Activated CD4-positive, alpha-beta memory T cell treated with anti-CD3 and anti-CD28 coated beads for 36 hours (primary cell): ENCODE measurements at places on chromosomes 6 and 20.

GRCh38 chr6:166589786-166590574 is 3.5 kb upstream of the RAMACL start:
- DNase-seq, result no peak

- peak; percentile 15 for DNase-seq
Observed at GRCh38 chr6:33172688-33173534, 19.4 kb downstream of the COL11A2 start.

DNA sequence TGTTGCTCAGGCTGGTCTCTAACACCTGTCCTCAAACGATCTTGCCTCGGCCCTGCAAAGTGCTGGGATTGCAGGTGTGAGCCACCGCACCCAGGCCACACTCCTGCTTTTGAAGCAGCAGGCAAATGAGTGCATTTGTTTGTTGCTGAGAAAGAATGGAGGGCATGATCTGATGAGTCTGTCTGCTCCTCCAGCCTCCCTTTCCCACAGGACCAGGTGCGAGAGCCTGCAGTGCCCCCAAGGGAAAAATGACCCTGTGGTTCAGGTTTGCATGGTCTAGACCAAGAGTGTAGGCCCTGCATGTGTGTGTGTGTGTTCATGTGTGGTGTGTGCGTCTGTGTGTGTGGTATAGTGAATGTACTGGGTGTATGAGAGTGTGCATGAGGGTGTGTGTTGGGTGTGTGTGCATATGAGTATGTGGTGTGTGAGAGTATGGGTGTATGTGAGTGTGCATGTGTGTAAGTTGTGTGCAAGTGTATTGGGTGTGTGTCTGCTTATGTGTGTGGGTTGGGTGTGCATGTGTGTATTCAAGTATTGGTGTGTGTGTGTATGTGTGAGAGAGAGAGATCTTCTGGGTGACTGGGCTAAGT is 22.8 kb upstream of the FOXC1 start:
- no peak for DNase-seq

DNA sequence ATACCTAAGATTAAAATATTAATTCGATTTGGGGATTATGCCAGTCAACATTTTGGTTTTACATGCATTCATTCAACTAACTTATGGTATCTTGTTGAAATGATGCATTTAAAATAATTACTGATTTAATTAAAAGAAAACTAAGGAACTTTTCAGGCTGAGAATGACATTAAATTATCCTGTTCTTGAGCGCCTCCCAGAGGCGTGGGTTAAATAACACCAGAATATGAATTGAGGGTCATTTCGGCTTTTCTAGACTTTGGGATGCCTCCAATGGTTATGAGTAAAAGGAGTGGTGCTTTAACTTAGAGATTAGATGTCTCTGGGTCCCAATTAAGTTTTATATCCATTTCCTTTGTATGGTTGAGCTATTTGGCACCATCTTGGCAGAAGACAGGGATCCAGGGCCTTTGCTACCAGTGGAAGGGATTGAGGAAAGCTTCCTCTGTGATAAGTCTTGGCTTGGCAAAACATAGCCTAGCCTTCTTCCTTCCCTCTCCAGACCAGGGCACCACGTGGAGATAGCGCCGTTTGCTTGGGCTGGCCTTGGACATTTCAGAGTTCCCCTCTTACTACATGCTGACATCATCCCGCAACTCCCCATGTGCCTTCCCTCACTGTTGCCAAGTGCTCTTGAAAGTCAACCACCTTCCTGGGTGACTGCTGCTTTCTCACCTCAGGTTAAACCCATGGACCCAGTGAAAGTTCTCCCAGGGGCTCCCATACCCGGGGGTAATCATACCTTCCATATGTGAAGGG is 28.7 kb downstream of the GNAS start:
- no peak for DNase-seq

DNA sequence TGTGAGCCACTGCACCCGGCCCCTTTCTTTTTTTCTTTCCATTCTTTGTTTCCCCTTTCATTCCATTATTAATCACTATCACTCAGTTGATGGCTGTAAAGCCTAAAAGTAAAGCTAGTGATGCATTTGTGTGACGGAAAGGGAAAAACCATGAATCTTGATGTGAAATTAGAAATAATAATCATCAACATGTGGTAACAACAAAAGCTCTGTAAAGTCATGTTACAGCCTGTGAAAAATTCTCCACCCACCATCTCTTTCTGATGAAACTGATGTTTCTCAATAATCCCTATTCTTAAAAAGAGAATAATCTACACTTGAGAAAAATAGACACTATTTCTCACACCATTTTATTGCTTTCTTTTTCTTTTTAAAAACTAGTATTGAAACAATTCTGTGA is 80.0 kb downstream of the CRYBG1 start:
- no peak for DNase-seq

DNA sequence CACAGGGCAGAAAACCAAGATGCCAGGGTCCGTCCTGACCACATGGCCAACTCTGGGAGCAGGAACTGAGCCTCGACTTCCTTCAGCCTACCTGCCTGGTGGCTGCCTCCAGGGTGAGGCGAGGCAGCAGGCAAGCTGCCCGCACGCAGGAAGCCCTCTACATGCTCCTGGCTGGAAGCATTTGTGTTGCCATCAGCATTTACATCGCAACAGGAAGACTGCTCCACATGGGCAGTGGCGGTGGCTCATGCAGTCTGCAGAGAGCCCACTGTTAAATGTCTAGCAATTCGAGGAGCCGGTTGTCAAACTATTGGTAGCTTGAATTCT is 233.8 kb downstream of the SYNDIG1 start:
- DNase-seq, result no peak

DNA sequence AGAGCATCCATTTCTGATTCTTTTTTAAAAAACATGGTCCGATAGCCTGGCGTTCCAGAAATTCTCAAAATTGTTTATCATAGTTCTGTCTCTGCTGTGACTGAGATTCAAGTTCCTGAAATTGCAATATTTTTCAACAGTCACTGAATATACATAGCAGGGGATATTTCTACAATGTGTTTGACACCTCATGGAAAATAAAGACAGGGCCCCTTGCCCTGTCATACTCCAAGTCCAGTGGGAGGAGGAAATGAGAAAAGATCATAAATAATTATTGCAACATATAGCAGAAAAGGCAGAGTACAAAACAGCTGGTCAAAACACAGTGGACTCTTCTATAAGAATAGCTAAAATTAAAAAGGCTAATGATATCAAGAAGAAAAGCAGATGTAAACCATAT is 234.8 kb upstream of the SPTLC3 start:
- no peak for DNase-seq

- DNase-seq, result no peak
Observed at GRCh38 chr6:26008470-26008869, 45.9 kb downstream of the TRIM38 start.

DNA sequence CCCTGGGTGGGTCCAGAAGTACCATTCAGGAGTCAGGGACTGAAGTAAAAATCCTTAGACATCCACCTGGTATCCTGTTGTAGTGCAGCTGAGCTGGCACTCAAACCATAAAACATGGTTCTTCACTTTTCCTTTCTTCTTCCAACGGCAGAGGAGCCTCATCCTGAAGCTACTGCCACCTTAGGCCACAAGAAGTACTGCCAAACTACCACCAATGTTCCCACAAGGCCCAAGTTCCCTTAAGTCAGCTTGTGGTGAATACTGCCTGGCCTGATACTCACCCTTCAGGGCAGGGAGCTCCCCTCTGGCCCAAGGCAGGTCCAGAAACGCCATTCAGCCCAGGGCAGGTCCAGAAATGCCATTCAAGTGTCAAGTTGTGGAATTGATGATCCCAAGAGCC is 1053.4 kb upstream of the CITED2 start:
- DNase-seq, result no peak

DNA sequence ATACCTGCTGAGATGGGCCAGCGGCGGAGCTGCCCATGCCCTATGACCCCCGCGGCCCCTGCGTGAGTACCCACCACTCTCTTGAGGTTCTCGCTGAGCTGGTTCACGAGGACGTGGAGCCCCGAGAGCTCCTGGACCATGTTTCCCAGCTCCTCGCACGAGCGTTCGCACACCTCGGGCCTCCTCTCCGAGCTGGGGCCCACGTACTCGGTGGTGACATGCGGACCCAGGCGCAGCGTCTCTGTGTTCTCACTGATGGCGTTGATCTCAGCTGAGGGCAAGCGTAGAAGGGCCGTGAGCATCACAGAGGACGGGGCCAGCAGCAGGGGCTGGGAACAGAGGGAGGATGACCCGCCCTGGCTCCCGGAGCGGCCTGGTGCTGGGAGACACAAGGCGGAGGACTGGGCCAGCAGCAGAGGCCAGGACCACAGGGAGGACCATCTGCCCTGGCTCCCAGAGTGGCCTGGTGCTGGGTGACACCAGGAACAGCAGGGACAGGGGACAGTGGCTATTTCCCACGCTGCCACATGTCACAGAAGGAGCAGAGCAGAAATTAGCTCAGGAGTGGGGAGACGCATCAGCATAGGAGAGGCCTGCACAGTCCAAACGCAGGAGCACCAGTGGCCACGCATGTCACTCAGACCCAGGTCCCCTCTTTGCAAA is 11.8 kb downstream of the THBS2 start:
- no peak for DNase-seq

DNA sequence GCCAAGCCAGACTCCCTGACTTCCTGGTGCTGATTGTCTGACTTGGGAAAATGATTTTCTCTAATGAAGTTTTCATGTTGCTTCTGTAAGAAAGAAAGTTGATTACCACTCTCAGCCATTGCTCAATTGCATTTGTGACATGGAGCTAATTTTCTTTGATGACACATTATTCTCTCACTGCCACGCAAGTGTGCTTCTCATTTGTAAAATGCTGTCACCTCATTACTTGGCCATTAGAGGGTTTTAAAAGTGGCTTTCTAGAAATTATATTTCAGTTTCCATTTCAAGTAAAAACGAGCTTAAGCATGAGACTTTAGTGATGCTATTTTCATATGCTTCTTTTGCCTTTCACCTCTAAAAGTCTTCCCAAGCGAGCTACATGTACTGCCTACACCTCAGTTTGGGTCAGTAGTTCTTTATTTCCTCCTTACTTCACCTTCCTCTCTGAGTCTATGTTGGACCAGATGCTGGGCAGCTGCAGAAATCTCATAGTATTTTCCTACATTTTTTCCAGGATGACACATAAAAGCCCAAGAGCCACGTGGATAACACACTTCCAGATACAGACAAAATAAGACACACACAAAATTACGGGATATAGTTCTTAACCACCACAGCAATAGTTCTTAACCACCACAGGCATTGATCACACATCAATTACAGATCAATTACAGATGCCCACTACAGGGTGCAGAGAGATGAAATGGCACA is 6.3 kb upstream of the FAM210B start:
- DNase-seq, result no peak

DNA sequence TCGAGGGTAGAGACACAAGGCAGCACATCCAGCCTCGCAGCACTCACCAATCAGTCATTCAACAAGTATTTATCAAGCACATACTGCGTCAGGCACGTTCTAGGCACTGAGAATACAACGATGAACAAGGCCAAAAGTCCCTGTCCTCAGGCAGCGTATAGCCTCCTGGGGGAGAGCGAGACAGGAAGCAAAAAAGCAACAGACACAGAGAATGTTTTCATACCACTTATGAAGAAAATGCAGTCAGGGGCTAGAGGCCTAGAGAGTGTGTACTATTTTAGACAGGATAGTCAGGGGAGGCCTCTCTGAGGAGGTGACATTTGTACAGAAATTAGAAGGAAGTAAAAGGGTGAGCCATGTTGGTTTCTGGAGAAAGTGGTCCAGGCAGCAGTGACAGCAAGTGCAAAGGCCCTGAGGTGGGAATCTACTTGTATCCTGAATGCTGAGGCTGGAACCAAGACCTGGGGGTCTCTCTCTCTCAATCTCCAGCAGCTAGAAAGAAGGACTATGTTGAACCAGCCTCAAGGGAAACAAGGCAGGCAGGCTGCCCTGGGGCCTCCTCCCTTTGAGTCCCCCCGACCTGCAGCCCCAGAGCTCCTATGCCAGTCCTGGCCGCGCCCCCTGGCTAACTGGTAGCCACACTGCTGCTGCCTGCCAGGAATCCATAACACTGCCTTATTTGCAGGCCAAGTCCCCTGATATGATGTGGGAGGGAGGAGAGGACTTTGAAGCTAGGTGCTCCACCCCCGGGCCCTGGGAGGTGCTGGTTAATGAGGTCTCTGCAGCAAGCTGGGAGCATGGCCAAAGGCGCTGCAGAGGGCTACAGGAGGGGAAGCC is 151.2 kb downstream of the GRM4 start:
- no peak for DNase-seq

DNA sequence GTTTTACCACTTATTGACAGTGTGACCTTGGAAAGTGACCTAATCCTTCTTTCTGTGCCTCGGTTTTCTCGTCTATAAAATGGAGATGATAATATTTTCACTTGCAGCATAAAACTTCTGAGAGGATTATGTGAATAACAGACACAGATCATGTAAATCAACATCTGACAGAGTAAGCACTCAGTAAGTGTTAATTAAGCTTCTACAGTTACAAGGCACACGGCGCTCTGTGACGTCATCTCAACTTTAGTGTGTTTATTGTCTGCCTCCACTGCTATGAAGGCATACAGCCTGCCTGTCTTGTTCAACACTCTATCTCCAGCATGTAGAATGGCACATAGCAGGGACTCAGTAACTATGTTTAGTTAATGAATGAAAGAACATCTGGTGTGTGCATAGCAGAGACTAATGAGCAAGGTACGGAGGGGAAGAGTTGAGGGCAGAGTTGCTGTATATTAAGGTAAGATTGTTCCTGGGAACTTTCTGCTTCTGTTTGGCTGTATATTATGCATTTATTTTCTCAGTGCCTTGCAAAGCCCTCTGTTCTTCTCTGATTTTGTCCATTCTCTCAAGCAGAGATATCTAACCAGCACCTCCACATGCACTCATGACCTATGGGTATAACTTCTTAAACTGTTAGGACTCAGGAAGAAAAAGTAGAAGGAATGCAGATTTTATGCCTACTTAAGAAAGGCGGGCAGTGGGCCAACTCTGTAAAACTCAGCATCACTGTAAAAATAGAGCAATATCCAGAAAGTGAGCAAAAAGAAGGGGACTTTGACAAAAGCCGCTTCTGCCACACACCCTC is 66.4 kb upstream of the STMND1 start:
- no peak for DNase-seq

DNA sequence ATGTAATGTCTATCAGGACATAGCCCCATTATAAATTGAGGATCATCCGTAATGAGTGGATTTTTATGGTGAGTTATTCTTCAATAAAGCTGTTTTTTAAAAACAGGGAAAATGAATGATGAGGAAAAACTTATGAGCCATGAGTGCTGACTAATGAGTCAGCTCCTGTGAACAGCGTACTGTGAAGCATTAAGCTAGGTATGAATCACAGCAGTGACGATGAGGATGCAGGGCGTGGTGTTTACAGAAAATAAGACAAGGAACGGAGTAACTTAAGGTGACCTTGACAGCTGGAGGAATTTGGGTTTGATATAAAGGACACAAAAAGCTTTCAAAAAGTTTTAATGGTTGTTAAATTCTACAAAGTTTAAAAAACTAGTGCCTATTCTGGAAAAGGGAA is 96.3 kb downstream of the FOXF2 start:
- DNase-seq, result no peak
